Left cardiac atrium (tissue), 4 donors: ENCODE measurements at places on chromosomes 12 and 14. TPM values are rescaled to one million over a fixed set of nuclear protein-coding genes. Genes with fewer than 3 reads are reported as not detected.

The SDR9C7 gene
- not detected for total RNA-seq

The C14orf180 gene
- total RNA-seq, result 26.6 TPM

The PMCH gene
- not detected for total RNA-seq

The LBHD2 gene
- not detected for total RNA-seq

The BDKRB2 gene
- 5.4 TPM for total RNA-seq

The MYL2 gene
- total RNA-seq, result 31.0 TPM

The EMP1 gene
- 477 TPM for total RNA-seq

The GAS2L3 gene
- 4.0 TPM for total RNA-seq

The MMAB gene
- total RNA-seq, result 53.4 TPM

The BHLHE41 gene
- total RNA-seq, result 18.6 TPM

The MANSC4 gene
- total RNA-seq, result not detected

The GNB3 gene
- total RNA-seq, result 5.8 TPM

The KRT6A gene
- 1.2 TPM for total RNA-seq

The RGS6 gene
- total RNA-seq, result 18.5 TPM

The IQSEC3 gene
- 4.0 TPM for total RNA-seq
